ENCODE measurements at places on chromosomes 7 and 10.
A peak's percentile ranks its signal among the peaks of the same experiment; 100 is the strongest.

- DNase-seq, result no peak
Measured at GRCh38 chr10:119031496-119032059, 2.1 kb downstream of the NANOS1 start.

DNA sequence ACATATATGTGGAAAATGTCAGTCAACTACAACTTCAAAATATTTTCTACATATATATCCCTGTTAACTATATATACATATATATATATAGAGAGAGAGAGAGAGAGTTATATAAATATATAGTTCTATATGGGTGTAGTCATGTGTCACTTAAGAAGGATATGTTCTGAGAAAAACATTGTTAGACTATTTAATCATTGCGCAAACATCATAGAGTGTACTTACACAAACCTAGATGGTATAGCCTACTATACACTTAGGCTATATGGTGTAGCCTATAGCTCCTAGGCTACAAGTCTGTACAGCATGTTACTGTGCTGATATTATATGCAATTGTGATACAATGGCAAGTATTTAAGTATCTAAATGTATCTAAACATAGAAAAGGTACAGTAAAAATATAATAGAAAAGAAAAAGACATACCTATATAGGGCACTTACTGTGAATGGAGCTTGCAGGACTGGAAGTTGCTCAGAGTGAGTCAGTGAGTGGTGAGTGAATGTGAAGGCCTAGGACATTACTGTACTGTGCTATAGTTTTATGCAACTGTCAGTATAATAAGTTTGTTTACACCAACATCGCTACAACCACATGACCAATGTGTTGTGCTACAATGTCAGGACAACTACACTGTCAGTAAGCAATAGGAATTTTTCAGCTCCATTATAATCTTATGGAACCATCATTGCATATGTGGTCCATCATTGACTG lies 18.0 kb upstream of the FGL2 start:
- DNase-seq, result no peak

DNA sequence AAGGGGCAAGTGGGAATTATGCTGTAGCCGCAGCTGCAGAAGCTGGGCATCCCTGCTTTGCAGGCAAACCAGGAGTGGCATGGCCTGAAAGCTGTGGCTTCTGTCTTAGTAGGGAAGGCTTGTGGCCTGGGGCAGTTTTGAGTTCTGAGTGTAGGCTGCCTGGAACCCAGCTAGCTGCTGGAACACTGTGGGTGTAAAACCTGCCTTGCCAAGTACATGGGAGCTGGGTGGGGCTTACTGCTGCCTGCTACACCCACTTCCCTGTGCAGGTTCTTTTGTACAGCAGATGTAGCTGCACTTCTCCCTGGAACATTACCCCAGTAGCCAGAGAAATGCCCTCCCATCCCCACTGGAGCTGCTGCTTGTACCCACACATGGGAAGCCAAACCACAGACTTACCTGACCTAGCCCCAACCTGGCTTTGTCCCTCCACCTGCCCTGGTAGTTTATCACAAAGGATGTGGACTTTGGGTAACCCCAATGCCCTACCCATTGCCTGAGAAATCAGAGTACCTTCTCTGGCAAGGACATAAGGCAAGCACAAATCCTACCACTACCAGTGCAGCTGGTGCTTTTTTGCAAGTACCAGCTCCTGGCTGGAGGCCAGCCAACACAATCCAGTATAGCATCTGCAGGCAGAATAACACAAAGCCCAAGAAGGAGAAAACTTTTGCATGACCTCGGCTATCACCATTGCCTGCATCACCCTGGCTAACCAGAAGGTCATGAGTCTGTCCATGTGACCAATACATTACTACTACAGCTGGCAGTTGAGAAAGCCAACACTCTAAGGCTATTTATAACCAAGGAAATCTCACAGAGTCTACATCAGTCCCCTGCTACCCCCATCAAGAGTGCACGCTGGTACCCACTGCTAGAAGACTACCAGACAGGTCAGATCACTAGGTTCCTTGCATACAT lies 26.5 kb upstream of the PPP1R3A start:
- no peak for DNase-seq

DNA sequence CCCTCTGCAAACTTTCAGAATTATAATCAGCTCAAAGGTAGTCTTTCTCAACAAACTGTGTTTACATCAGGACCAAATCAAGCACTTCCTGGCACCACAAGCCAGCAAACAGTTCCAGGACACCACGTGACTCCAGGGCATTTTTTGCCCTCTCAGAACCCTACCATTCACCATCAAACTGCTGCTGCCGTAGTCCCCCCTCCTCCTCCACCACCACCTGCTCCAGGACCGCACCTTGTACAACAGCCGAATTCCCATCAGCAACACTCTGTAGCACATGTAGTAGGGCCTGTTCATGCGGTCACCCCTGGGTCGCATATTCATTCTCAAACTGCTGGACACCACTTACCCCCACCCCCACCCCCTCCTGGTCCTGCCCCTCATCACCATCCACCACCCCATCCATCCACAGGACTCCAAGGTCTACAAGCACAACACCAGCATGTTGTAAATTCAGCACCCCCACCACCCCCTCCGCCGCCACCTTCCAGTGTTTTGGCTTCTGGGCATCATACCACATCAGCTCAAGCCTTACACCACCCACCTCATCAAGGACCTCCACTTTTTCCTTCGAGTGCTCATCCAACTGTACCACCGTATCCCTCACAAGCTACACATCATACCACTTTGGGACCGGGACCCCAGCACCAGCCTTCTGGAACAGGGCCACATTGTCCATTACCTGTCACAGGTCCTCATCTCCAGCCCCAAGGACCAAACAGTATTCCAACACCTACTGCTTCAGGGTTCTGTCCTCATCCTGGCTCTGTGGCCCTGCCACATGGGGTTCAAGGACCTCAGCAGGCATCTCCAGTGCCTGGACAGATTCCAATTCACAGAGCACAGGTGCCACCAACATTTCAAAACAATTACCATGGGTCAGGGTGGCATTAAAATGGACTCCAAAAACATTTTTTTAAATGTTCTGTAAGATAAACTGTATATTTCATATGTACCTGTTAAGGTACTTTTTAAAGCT lies 98.7 kb downstream of the KMT2E start:
- DNase-seq, result no peak

DNA sequence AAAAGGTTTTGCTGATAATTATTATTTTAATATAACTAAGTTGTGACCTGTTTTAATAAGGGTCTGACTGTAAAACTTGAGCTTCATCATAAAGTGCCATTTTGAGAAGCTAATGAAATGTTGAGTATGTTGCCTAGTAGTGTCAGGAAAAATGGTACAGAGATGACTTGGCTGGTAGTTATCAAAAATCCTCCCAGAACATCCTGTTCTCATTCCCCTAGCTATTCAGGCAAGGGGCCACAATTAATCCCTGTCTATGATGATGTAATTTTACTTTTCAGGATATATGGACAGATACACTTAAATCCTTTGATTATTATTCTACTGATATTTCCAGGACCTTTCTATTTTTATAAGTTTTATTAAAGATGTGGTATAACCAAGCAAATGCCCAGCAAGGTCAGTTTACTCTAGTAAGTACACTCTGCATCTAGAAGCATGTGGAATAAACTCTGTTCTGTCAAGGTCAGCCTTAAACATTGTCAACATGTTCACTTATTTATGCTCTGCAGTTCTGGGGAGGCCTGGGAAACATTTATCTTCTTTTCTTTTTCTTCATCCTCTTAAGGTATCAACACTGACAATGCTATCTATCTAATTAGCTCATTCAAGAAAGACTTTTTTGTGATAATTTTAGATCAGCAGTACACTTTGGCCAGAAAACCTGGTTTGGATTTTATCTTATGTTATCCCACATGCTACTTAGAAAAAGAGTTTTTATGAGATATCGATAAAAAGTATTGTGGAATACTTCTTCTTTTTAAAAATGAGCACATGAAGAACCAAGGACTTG lies 32.1 kb downstream of the BTRC start:
- no peak for DNase-seq

GRCh38 chr10:75013007-75013406 lies 98.4 kb upstream of the SAMD8 start:
- no peak for DNase-seq

DNA sequence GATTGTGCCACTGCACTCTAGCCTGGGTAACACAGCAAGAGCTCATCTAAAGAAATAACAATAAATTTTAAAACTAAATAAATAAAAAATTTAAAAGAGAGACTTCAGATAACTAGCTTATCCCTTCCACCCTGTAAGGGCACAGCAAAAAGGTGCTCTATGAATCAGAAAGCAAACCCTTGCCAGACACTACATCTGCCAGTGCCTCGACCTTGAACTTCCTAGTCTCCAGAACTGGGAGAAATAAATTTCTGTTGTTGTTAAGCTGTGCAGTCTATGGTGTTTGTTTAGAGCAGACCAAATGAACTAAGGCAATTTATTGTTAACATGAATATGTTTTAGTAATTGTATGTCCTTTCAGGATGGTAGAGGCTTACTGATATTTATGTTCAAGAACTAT lies 174.9 kb upstream of the TRIM24 start:
- DNase-seq, result no peak

DNA sequence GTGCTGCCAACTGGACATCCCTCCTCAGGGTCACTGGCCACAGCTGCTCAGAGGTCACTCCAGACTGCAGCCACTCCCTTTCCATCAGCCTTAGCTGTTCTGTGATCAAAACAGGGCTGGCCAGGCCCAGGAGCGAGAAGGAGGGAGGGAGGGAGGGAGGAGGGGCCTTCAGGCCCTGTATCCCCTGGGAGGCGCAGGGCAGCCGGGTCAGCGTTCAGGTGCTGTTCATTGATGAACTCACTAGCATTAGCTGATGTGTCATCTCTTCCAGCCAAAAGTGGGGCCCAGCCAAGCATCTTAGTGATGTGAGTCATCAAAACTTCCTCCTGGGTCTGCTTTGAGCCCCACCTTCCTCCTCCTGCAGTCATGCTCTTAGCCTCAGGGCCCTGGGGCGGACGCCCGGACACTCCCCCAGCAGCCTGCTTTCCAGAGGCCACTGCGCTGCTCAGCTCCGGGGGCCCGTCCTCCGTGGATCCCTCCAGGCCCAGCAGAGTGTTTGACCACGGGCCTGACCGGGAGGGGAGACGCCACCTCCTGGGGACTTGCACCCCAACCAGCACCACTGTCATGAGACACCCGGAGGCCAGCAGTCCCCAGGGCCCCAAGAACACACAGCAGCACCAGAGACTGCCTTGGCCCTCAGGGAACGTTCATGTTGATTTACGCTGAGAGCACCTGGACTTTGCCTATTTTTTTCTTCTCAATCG lies 149.2 kb downstream of the PRKAG2 start:
- DNase-seq, result peak; percentile 62

GRCh38 chr7:41145656-41146055 lies 557.2 kb downstream of the INHBA start:
- DNase-seq, result no peak

- no peak for DNase-seq
Measured at GRCh38 chr10:14678637-14679036, 96.1 kb downstream of the FAM107B start.

DNA sequence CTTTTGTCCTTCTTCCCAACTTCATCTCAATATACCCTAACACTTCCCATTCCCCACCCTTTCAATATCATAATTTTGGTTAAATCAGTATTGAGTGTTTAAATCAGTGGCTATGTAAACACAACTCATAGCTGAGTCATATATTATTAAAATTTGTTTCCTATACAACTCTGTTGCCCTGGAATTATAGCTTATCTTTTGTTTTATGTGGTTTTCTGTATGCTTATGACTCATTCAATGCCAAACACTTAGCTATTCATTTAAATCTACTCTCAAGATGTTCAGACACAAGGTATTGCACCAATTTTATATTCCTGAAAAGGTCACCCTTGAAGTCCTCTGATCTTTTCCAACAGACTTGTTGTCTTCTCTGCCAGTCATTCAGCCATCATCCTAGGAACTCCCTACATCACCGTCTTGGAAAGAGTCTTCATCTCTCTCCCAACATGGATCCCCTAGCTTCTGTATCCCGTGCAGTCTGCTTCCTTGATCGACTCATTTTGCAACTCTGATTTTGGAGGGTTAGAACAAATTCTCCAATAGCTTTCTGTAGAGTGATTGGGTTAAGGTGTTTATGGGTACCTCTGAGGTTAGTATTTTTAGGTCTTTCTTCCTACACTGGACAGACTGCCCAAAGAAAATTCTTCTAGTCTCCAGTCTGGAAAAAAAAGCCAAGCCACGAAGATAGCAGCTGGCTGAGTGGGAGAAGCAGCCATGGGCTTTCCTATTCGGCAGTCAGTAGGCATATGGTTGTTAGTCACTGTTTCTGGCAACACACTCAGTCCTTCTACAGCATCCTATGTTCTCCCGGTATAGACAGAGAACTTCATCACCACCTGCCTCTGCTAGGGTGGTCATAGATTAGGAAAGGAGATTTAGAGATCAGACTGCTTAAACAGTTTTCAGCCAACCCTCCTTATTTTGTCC lies 102.1 kb downstream of the CRPPA start:
- no peak for DNase-seq

- no peak for DNase-seq
Measured at GRCh38 chr10:4312051-4312835, 513.8 kb upstream of the AKR1E2 start.

- no peak for DNase-seq
Measured at GRCh38 chr7:119890631-119891030, 382.3 kb upstream of the KCND2 start.

DNA sequence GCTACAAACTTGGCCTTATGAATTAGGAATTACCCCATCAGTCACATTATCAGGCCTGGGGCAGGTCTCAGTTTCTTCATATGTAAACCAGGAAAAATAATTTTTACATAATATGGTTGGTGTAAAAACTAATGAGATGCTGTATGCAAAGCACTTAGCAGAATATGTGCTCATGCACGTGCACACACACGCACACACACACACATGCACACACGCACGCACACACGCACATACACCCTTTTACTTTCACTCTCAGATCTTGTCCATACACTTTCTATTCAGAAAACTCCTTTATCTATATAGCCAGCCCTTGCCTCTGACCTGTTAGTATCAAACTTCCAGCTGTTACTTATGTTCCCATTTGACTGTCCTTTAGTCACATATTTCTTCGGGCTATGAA lies 92.7 kb downstream of the CREB5 start:
- no peak for DNase-seq

GRCh38 chr7:49644396-49645166 lies 128.9 kb upstream of the VWC2 start:
- no peak for DNase-seq

All from mesothelial cell of epicardium (in vitro differentiated cells).